Colonic mucosa (tissue), 4 donors: ENCODE measurements at places on chromosomes 12 and 14.

GRCh38 chr12:57619434-57620244 lies 8.4 kb downstream of the ARHGEF25 start:
- DNase-seq: no peak

- DNase-seq: no peak
Observed at GRCh38 chr12:96093543-96094196, 58.3 kb upstream of the LTA4H start.

DNA sequence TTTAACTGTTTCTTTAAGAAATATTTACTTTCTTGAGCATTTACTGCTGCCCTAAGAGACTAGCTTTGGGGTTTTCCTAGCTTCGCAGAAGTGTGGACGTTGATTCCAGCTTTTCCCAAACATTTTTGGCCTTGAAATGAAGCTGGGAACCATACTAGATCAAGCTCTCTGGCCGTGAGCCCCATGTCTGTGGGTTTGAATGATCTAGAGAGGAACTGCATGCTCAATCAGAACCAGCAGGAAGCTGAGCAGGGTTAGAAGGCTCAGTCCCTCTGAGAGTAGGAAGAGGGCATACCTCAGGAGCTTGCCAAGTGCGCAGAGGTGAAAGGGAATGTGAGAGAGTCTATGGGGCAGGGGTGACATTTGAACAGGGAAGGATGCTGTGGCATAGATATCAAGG lies 292.1 kb downstream of the CACNA1C start:
- DNase-seq: no peak

GRCh38 chr14:104965561-104966231 lies 12.5 kb downstream of the AHNAK2 start:
- no peak for DNase-seq

GRCh38 chr12:91574391-91574790 lies 391.8 kb upstream of the DCN start:
- no peak for DNase-seq

GRCh38 chr12:75766263-75767160 lies 255.1 kb upstream of the KRR1 start:
- DNase-seq: no peak

- DNase-seq: no peak
Observed at GRCh38 chr12:26786865-26787514, 46.0 kb downstream of the ITPR2 start.

GRCh38 chr12:5830111-5830510 lies 114.9 kb downstream of the ANO2 start:
- no peak for DNase-seq

DNA sequence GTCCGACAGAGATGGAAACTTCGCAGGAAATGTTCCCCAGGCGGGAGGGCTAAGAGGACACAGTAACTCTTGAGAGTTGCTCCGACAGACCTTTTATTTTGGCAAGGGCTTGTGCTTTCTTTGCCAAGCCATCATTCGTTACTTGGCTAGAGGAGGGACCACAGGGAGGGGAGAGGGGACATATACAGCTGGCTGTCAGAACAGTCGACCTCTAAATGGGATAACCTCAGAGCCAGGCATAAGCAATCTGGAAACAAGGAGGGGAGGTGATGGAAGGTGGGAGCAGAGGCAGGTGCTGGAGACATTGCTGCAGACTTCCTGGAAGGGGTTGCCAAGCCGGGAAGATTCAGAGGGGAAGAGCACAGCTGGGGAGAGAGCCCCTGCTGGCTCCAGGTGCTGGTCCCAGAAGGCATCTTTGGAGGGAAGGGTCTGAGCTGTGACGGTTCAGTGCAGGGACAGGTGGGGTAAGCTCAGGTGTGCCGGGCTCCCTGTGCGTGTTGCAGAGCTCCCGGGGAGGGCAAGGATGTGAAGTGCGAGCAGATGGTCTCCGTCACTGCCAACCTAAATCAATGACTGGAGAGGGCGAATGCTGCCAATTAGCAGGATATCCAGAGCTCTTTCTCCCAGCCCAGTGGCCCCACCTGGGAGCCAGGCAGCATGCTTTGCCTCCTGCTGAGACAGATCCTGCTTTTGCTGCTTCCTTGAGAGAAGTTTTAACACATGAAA lies 50.1 kb downstream of the CHST11 start:
- DNase-seq: no peak

DNA sequence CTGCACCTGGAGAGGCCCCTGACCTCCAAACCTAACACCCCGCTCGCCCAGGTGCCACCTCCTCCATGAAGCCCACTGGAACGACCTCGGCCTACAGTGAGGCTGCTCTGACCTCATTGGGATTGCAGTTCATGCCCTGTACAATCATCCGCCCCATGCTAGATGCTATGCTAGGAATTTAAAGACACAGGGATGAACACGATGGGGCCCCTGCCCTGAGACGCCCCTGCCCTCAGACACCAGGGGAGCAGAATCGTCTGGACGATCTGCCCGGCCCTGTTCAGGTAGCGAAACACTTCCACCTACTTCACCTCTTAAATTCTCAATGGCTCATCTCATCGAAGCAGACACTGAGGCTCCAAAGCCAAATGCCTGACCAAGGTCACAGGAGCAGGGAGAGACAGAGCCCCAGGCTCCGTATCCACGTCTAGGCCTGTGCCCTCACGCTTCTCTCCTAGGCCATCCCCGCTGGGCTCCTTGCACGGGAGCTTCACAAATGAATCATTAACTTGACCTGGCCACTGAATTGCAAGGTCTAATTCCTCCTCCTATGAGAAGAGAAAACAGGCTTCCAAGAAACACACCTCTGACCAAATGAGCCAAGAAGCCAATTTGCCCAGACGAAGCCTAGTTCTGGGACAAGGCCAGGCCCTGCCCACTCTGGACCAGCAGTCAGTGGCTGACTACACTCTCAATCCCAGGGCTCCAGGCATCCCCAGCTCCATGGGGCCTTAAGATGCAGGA lies 35.2 kb downstream of the SCARB1 start:
- DNase-seq: peak; percentile 79

GRCh38 chr12:75721796-75722195 lies 210.4 kb upstream of the KRR1 start:
- no peak for DNase-seq

DNA sequence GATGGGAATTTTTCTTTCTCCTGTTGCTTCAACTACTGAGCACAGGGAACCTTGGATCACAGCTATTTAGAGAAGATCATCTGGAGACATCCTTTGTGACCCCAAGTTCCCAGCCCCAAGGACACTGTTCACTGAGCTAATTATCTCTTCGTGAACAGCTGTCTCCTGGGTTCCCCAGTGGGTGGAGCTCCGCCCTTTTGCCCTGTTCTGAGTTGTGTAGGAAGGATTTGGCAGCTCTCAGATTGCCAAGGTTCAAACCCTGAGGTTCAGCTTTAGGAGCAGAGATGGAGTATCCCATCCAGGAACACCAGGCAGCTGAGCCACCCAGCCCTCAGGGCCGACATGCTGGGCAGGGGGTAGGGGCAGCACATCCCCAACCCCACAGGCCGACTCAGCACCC lies 32.0 kb downstream of the NGB start:
- no peak for DNase-seq

DNA sequence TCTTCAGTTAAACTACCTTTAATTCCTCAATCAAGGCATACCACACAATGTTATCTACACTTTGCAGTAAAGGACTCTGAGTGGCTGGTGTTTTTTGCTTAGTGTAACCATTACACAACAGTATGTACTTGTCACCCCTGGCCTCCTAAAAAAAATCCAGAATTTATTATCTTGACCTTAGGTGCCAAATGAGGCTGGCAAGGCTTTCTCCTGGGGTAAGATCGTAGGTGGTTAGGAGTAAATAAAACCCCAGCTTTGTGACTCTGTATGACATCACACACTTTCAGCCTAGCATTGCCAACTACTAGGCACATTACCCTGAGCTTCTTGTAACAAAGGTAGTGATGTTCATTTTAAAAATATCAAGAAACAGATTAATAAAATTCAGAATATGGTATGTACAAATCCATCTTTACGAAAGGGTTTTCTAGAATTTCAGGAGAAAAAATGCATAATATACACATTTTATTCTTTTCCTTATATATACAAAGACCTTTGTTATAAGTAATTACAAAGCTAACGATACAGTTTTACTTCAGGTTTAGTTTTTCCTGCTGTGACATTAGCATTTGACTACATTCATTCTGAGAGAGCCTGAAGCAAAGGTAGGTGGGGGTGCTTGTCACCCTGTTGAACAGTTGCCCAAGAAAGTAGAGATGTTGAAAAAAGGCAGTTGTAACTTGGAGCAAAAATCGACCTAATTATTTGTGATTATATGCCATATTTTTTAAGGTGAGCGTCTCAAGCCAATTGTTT lies 13.5 kb downstream of the TCL1A start:
- no peak for DNase-seq

GRCh38 chr12:124747426-124748161 lies 116.1 kb downstream of the SCARB1 start:
- DNase-seq: peak; percentile 51

DNA sequence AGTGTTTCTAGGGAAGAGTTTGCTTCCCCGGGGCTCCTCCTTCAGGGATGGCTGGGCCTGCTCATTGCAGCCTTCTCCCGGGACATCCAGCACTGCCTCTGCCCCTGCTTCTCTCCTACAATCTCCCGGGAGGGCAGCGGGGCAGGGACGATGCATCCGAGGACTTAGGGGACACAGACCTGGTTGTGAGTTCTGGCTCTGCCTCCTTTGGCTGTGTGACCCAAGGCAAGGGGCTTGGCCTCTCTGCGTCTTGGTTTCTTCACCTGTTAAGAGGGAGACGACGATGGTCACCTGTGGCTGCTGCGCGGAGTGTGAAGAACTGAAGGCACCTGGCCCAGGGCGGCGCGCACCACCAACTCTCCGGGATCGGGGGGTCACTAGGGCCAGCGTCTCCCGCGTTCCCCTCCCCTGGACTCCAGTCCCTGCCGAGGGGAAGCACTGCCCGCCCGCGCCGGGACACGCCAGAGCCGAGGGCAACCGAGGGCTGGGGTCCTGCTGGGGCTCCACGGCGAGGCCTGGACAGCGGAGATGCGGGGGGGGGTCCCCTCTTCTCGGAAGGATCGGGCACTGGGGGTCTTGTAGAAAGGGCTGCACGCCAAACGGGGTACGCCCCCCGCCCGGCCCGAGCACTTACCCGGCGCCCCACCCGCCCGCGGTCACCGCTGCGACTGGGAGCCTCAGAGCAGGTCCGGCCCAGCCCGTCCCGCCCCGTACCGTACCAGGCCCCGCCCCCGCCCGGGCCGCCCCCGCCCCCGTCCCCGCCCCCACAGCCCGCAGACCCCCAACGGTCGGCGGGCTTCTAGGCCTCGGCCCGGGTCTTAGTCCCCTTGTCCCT lies at the start of gene HVCN1:
Gene HVCN1 (minus strand): TSS at position 670 of the 835 bp plus-strand sequence. CDS start 5,870 bp downstream, outside the sequence.
- DNase-seq: peak; percentile 61

GRCh38 chr12:123058980-123059379 lies 78.5 kb downstream of the ARL6IP4 start:
- no peak for DNase-seq

DNA sequence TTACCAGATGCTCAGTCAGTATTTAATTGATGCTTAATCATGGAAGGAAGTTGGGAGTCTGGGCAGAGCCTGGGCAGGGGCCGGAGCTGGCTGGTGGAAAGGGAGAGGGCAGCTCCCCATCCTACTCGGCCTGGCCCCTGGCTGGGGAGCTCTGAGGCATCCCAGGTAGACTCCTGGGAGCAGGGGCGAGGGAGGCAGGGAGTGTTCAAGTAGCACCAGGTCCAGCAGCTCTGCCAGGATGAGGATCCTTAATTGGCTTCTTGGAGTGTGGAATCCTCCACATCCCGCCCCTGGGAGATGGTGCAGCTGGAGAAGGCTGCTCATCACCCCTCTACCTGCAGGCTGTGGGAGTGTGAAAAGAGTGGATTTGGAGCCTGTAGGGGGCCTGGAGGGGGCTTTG lies 30.9 kb downstream of the SYNDIG1L start:
- no peak for DNase-seq

DNA sequence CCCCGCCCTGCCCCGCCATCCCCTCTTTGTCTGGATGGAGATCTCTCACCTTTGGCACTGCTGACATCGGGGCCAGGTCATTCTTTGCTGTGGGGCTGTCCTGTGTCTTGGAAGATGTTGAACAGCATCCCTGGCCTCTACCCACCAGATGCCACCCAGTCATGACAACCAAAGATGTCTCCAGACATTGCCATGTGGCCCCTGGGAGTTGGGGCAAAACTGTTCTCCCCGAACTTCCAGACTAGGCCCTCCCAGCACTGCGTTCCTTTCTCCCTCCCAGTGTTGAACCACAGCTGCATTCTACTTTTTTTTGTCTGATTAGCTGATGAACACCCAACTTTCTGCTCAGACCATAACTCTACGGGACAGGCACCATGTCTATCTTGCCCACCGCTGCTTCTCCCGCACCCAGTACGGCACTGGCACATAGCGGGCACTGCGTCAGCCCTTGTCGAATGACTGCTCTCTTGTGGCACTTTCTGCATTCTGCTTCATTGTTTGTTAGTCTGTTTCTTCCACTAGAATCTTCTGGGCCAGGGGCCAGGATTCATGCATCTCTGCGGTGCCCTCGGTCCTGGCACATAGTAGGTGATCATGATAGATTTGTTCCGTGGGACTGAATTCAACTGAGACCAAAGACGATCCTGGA lies 13.1 kb upstream of the MYL2 start:
- DNase-seq: no peak

DNA sequence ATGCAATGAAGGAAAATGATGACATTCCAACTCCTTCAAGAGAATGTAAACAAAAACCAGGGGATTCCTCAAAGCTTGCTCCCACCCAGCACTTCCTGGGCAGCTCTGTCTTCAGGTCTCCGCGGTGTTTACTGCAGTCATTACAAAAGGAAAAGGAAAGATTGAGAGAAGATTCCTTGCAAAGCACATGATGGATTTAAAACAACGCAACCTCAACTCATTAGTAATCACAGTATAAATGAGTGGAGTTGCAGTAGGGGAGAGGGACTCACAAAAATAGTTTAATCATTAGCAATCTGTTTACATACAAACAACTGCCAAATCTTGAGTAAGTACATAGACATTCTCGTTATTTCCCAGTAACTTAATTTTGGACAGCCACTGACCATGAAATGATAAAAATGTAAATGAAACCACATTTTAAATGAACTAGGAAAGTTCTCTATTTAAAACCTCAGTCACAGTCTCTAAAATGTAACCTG lies 49.7 kb upstream of the OVCH1 start:
- no peak for DNase-seq

DNA sequence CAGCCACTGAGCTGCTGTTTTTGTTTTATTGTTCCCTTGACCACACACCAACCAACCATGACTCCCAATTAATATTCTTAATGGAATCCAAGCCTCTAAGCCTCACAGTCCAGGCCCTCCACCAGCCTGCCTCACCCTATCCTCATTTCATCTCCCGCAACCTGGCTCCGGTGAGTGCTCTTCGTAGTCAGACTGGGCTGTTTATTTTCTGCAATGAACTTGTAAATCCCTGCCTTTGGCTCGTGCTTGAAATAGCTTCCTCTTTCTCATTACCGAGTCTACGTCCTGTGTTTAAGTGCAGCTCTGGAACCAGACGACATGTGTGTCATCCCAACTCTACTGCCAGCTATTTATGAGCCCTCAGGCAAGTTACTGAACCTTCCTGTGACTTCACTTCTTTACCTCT lies 12.4 kb upstream of the ETFBKMT start:
- no peak for DNase-seq

DNA sequence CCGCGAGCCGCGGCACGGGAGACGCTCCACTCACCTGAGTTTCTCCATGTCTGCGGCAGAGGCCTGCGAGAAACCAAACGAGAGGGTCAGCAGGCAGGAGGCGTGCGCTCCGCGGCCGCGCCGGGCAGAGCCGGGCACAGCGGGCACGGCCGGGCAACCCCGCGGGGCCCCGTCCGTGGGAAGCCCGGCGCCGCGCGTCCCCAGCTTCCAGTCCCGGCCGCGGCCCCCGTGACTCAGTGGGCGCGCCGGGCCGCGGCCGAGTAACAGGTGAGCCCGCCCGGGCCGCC lies 19.4 kb downstream of the BEGAIN start:
- no peak for DNase-seq
